Aorta (tissue), 5 donors: ENCODE measurements at places on chromosomes 3 and 15. TPM values are rescaled to one million over a fixed set of nuclear protein-coding genes. Genes with fewer than 3 reads are reported as not detected.

DNA sequence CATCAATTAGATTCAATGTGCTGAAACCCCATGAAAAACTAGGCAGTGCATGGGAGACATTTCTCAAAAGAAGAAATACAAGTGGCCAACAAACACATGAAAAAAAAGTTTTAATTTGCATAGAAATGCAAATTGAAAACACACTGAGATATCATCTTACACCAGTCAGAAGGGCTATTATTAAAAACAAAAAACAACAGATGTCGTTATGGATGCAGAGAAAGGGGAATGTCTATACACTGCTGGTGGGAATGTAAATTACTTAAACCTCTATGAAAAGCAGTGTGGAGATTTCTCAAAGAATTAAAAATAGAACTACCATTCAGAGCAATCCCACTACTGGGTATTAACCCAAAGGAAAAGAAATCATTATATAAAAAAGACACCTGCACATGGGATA is 98.7 kb downstream of the CCNL1 start:
- no peak for DNase-seq

GRCh38 chr15:25019434-25019833 is 64.6 kb downstream of the SNRPN start:
- DNase-seq = no peak

DNA sequence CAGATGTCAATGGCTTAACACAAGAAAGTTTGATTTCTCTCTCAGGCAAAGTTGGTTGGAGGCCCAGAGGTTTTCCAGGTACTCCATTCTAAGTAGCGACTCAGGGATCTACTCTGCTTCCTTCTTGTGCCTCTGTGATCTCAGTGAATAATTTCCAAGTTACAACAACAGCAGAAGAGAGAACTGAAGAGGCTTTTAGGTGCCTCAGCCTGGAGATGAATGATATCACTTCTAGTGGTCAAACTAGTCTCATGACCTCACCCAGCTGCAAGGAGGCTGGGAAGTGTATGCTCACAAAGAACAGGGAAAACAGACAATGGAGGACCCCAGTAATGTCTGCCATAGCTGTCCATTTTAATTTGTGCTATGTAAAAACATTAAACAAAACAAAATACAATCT is 4.6 kb upstream of the PRICKLE2 start:
- no peak for DNase-seq

GRCh38 chr15:85097725-85098124 is 116.1 kb downstream of the PDE8A start:
- DNase-seq = no peak

GRCh38 chr15:76185716-76186115 is 125.6 kb downstream of the ETFA start:
- DNase-seq = no peak

DNA sequence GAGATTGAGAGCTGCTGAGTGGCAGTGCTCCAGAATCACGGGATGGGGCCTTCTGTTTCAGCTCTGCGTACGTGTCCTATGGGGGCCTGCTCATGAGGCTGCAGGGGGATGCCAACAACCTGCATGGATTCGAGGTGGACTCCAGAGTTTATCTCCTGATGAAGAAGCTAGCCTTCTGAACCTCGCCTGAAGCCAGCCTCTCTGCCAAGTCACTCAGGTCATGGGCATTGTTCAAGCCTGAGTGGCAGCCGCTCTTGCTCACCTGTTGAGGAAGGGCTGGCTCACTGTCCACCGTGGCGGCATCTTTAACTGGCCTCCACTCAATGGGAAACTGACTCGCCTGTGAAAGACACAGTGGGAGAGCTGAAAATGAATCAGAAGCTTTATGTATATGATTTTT is 6.6 kb downstream of the POLR2H start:
- no peak for DNase-seq

GRCh38 chr3:57252404-57252803 is 24.9 kb downstream of the APPL1 start:
- no peak for DNase-seq

DNA sequence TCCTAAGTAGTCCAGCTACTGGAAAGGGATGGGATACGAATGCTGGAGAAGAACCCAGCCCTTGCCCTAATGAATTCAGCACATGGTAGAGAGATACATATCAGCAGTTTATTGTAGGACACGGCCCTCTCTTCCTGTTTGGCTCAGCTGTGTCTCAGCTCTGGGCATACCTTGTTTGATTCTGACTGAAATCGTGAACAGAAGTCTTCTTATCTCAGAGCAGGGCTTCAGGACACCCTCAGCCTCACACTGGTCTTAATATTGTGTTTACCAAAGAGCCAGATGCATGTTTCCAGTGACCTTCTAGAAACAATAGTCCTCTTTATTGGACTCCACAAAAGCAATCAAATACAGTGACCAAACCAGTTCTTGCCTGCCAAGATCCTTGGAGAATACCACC is 54.7 kb downstream of the FAM174B start:
- no peak for DNase-seq

The INKA1 gene
- 5.5 TPM for total RNA-seq
